ENCODE measurements at places on chromosomes 3 and 15.
A peak's percentile ranks its signal among the peaks of the same experiment; 100 is the strongest.

- no peak for DNase-seq
These were observed 30.4 kb downstream of the FSTL1 start for GRCh38 chr3:120420360-120420759.

GRCh38 chr3:151269631-151270030 is 8.7 kb downstream of the P2RY14 start:
- no peak for DNase-seq

DNA sequence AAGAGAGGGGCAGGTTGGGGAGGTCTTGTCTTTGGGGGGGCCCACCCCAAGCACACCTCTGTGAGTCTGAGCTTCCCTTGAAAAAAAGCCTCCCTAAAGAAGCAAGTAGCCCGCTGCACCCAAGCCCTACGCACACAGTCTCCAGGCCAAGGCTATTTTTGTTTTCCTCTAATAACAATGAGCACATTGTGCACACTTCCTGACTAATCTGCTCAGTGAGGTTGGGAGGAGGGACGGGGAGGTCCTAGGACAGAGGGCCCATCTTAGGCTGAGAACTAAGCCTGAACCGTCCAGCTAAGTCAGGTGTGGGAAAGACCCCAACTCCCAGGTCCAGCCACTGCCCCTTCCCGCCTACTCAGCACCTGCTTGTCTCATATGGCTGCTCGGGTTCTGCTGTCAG is 87.2 kb downstream of the HMG20A start:
- peak; percentile 65 for DNase-seq

- no peak for DNase-seq
These were observed 59.7 kb downstream of the GRIP2 start for GRCh38 chr3:14480207-14481017.

DNA sequence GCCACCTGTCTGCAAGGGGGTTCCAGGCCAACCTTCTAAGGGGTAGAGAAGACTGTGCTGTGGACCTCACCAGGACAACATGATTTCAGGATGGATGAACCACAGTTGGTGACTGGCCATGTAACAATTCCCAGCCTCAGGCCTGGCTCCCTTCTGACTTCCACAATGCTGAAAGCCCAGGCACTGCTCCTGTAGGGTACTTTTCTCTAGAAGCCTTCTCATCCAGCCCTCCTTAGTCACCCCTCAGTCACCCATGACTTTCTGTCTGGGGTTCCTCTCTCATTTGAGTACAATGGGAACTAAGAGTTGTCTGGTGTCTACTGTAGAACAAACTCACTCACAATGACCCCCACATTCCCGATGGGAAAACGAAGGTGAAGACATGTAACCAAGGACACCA is 8.6 kb downstream of the ALS2CL start:
- DNase-seq: no peak

DNA sequence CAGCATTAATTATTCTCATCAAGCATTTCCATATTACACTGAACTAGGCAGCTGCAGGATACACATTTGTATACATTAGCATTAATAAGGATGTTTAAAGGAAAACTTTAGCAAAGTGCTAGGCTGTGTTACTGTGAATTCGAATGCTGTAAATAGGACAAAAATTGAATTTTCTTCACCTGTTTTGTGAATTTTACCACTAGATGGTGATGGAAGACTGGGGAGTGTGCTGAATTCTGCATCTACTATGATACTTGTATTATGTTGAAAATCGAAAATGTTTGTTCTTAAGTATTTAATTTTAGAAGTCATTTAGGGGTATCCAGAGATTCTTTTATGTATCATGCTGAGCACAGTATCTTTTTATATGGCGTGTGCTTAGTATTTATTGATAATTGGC is 12.3 kb upstream of the P2RY14 start:
- DNase-seq: peak; percentile 56

GRCh38 chr15:62940755-62941361 is 101.7 kb upstream of the TPM1 start:
- peak; percentile 90 for DNase-seq

DNA sequence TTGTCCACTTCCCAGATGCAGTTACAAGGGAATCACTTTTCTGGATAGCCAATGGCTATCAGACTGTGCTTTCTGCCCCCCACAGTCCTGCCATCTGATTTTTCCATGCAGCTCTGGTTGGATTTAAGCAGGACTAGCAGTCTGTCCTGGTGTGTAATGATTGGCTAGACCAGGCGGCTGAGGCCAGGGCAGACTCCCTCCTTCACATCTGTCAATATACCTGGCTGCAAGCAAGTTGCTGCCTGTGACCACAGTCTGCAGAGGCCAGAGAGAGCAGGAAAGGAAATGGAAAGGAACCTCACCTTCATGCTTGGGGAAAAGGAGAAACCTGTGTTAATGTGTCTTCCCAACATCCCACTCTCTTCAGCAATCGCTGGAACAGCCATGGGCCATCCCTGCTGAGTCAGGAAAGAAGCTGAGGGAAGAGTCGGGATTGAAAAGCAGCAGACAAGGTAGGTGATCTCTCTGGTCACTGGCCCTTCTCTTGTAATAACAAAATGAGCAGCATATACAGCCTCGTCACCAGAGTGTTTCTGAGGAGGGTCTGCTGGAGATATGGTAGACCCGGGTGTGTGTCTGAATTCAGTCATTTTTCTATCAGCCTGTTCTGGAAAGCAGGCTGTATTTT is 126.7 kb upstream of the PHLDB2 start:
- DNase-seq: no peak

DNA sequence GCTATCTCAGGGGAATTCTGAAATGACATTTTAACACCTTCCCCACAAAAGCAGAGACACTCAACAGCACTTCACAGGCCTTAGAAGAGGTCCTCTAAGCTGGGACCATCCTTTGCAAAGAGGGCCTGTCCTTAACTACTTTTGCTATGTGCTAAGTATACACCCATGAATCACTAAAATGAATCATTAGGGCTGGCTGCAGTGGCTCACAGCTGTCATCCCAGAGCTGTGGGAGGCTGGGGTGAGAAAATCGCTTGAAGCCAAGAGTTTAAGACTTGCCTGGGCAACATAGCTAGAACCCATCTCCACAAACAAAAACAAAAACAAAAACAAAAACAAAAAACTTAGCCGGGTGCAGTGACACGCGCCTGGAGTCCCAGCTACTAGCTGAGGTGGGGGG is 53.9 kb upstream of the MELTF start:
- DNase-seq: peak; percentile 71

GRCh38 chr3:56837196-56837955 is 35.6 kb upstream of the ARHGEF3 start:
- DNase-seq: no peak

DNA sequence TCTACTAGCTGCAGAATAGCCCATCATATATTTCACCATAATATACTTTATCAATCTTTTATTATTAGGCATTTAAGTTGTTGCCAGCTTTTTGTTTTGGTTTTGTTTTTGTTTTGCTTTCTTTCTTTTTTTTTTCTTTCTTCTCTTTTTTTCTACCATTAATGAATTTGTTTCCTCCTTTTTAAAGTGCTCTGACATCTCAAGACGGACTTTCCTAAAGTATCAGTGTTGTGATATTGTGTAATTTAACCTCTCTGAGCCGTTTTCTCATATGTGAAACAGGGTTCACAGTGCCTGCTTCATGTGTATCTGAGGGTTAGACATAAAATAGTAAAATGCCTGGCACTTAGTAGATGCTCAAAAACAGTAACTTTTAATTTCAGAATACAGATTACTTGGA is 109.5 kb upstream of the IL12A start:
- no peak for DNase-seq

- DNase-seq: no peak
These were observed 32.2 kb downstream of the SYNM start for GRCh38 chr15:99137111-99137546.

DNA sequence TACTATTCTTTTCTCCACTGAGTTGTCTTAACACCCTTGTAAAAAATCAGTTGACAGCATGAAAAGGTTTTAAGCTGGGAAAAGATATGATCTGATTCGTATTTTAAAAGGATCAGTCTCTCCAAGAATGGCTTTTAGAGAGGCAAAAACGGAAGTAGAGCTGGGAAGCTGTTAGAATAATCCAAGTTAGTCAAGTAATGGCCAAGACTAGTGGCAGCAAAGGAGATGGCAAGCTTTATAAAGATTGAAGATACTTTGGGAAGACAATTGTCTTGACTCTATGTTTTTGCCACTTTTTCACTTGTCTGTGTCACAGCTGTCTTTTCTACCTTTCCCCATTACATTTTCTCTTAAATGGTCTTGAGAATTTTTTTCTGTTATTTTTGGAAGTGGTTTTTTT is 243.5 kb upstream of the MANF start:
- DNase-seq: no peak

- DNase-seq: no peak
These were observed 84.1 kb downstream of the CCNL1 start for GRCh38 chr3:157075693-157076420.

DNA sequence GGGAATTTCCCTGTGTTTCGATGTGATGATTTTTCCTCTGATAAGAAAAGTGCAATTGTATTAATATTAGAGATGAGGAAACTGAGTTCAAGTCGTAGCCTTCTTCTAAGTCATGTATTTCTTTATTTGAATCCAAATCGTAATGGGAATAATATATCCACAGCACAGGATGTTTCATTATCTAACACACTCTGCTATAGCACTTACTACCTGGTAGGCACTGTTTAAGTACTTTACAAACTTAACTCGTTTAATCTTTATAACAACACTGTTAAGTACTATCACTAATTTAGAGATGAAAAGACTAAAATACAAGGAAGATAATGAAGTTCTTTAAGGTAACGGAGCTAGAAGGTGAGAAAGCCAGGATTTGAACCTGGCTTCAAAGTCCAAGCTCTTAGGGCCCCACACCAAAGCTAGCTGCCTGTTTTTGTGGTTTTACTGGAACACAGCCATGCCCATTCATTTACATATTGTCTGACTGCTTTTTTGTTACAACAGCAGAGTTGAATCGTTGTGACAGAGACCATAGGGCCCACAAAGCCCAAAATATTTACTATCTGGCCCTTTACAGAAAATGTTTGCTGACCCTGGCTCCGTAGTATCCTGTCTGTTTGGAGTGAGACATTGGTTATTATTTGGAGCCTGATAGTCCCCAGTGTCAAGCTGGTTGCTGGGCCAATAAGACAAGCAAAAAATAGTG is 9.6 kb upstream of the ATP13A3 start:
- peak; percentile 43 for DNase-seq

DNA sequence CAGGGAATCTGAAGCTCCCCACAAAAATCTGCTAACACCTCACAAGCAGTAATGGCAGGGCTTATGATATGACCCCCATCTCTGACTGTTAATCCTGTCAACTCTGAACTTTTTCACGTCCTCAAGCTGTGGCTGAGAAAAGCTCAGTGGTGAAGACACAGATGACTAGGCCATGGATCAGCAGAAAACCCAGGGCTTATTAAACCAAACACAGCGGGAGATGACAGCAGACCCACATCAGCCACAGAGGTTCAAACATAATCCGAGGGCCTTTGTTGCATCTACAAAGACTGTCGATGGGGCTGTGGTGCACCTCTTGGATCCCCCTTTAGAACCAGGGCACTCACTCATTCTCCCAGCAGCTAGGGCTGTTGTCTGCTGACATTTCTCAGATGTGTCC is 50.4 kb downstream of the GLB1 start:
- DNase-seq: no peak

- no peak for DNase-seq
These were observed 129.4 kb upstream of the KLHL25 start for GRCh38 chr15:85924088-85924487.

GRCh38 chr3:79306934-79307570 is 460.7 kb downstream of the ROBO1 start:
- DNase-seq: no peak

GRCh38 chr3:53252096-53252946 is 3.5 kb downstream of the TKT start:
- DNase-seq: peak; percentile 72

GRCh38 chr3:39082666-39083313 is 24.6 kb downstream of the GORASP1 start:
- DNase-seq: no peak

DNA sequence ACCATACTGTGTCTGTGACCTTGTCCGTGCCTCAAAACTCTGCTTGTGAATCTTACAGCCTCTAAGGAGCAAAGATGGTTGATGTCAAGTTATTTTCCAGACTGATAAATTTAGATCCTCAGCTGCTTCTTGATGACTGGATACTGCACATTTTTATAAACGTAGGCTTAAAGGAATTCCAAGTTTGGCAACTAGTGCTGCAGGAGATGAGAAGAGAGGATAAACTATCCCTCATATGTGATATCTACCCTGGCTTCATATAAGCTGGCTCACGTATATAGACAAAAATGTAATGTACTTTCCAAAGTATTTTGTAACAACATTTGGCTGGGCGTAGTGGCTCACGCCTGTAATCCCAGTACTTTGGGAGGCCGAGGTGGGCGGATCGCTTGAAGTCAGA is 89.6 kb downstream of the GMPS start:
- no peak for DNase-seq

DNA sequence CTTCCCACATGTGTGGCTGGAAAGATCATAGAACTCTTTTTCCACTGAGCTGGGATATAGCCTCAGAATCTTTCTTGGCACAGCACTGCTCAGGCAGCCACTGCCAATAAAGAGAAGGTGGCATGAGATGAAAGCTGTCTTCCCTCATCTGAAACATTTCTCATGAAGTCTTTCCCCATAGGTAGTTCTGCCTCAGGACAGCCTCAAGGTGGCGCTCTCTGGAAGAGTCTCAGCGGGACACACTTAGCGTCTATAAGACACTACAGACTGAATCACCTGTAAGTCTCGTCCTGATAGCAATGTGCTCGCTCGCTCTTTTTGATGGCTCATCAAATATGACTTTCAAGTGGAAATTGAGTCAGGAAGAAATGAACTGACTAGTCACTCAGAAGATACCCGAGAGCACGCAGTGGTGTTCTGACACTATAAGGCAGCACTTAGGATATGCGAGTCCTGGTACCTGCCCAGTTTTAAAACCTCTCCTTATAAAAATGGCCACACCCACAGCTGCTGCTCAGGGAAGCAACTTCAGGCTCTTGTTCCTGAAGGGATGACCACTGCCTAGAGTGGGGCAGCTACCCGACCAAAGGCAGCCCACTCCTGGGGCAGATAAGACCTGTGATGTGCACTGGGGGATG is 269.5 kb downstream of the SUCLG2 start:
- DNase-seq: peak; percentile 67

DNA sequence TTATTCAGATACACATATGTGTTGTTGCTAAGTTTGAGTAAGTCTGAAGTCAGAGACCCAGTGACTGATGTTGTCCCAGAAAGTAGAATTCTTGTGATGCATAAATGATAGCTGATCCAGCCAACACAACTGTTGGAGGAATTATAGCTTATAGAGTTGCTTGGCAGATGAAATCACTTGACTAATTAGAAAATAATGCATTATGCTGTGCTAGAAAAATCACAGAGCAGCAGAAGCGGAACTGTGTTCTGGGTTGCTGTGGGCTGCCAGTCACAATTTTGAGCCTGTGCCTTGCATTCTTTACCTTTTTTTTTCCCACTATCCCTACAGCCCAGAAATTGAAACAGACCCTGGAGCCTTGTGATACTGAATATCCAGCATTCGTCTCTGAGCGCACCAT is 90.0 kb upstream of the LRTM1 start:
- no peak for DNase-seq
